Upper lobe of left lung (tissue), 6 donors: ENCODE measurements at places on chromosomes 5 and 9. TPM values are rescaled to one million over a fixed set of nuclear protein-coding genes. Genes with fewer than 3 reads are reported as not detected.

GRCh38 chr5:149392718-149393117, 13.6 kb upstream of the IL17B start:
- no peaks in the 10 kb centered on the region for H3K36me3 ChIP-seq
- H3K4me1 ChIP-seq = no peaks in the 10 kb centered on the region
- H3K27me3 ChIP-seq = no peaks in the 10 kb centered on the region
- DNase-seq = no peak

The CCL28 gene
- total RNA-seq = 9.4 TPM

The ROPN1L gene
- 10.0 TPM for total RNA-seq

DNA sequence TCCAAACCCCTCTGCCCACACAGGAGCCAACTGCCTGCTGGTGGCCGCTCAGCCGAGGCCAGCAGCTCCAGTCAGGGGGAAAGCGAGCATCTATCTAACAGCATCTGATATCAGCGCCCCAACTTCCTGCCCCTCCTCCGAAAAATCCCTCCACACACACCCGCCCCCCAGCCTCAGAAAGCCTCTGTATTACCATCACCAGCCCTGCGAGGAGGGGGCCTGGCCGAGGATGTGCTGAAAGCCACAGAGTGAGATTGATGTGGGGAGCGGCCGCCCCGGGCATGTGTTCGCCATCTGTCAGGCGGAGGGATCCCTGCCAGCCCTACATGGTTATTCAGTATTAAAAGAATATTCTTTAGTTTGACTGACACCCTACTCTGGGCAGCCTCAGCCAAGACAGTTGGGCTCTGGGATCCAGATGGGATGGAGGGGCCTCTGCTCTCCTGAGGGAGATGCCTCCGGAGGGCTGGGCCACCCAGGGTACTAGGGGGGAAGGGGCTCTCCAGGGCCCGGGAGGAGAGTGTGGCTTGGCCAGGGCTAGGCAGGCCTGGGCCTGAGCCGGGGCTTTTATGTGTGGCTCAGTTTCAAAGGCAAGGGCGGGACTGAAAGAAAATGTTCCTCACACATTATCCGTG, 98.0 kb downstream of the HSD17B3 start:
- DNase-seq = peak; percentile 54
- no peak overlapping the region for H3K4me3 ChIP-seq
- H3K27ac ChIP-seq = no peak overlapping the region
- no peaks in the 10 kb centered on the region for H3K36me3 ChIP-seq
- no peaks in the 10 kb centered on the region for H3K27me3 ChIP-seq

The CTSV gene
- total RNA-seq = not detected

The IL7R gene
- 87.9 TPM for total RNA-seq

GRCh38 chr9:101356619-101357018, 28.2 kb downstream of the BAAT start:
- no peaks in the 10 kb centered on the region for H3K36me3 ChIP-seq
- H3K27me3 ChIP-seq = no peaks in the 10 kb centered on the region
- H3K27ac ChIP-seq = no peak overlapping the region
- DNase-seq = no peak

DNA sequence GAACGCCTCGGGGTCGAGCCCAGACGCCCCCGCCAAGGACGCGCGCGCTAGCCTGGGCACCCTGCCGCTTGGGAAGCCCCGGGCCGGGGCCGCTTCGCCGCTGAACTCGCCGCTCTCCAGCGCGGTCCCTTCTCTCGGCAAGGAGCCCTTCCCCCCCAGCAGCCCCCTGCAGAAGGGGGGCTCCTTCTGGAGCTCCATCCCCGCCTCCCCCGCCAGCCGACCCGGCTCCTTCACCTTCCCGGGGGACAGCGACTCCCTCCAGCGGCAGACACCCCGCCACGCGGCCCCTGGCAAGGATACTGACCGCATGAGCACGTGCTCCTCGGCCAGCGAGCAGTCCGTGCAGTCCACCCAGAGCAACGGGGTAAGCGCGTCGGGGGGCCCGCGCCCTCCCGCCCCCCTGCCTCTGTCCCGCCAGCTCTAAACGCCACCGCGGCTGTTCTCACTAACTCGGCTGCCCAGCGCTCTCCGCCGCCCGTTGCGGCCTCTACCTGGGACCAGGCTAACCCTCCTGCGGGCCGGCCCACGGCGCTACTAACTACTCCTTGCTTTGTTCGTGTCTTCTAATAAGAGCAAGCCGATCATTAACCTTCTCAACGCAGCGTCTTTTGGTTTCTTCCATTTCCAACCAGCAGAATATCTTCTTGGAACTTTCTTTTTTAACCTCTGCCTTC, 93.6 kb upstream of the OTULINL start:
- no peaks in the 10 kb centered on the region for H3K27me3 ChIP-seq
- peaks cover 11% of the 10 kb centered on the region for H3K36me3 ChIP-seq
- H3K4me1 ChIP-seq = peaks cover 16% of the 10 kb centered on the region
- no peak overlapping the region for H3K27ac ChIP-seq

DNA sequence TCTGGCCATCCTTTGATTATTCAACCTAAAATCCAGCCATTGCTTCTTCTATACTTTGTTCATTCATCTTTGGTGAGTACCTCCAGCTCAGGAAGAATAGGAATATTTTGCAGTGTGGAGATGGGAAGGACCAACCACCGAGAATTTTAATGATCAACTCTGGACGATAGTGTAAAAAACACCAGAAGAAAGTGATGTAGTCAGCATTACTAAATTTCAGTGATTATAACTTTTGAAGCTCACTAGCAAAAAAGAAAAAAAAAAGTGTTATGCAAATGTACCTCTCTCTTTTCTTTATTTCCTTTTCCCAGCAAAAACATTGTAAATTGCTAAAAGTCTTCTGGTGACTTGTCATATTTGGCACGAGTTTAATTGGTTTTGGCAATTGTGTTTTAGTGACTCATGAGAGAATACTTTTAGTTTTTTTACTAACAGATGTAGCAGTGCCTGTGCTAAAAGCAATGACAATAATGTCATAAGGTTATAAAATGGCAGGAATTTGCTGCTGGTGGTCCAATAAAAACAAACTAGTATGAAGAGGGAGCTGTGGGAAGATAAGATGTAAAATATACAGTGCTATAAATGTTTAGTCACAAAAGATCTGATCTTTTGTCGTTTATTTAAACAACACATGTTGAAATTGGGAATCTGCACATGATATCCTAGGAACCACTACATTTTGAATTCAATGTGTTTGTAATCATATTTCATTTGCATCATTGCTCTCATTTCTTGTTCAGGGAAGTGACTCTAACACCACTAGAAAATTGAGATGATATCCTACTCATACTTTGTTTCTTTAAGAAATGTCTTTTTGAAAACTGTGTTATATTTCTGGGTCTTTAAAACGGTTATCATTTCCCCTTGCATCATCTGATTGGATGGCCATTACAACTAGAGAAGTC, 81.3 kb upstream of the ERCC6L2 start:
- no peak overlapping the region for H3K4me3 ChIP-seq
- H3K4me1 ChIP-seq = no peaks in the 10 kb centered on the region
- H3K36me3 ChIP-seq = no peaks in the 10 kb centered on the region
- H3K27ac ChIP-seq = no peak overlapping the region

The PCDHAC2 gene
- total RNA-seq = 5.4 TPM

The TCF7 gene
- 6.3 TPM for total RNA-seq

DNA sequence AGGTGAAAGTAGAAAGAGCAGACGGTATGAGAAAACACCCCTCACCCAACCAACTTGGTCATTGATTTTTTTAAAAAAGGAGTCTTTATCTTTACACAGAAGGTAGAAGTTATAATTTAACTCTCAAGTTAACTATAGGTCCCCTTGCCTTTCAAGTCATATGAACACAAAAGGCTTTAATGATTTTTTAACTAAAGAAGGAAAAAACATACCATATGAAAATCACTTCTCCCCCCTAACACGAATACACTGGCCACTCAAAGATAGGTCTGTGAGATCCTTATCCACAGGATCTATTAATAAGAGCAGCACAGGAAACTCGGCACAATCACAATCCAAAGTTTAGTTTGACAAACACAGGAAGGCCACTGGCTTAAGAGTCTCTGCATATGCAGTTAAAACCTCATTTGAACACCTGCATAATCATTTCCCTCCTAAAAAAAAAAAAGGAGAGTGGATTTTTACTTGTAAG, 138.0 kb downstream of the ENC1 start:
- H3K27ac ChIP-seq = no peak overlapping the region
- no peaks in the 10 kb centered on the region for H3K27me3 ChIP-seq
- H3K4me1 ChIP-seq = peaks cover 16% of the 10 kb centered on the region
- no peak for DNase-seq
- no peaks in the 10 kb centered on the region for H3K36me3 ChIP-seq
- H3K4me3 ChIP-seq = no peak overlapping the region

DNA sequence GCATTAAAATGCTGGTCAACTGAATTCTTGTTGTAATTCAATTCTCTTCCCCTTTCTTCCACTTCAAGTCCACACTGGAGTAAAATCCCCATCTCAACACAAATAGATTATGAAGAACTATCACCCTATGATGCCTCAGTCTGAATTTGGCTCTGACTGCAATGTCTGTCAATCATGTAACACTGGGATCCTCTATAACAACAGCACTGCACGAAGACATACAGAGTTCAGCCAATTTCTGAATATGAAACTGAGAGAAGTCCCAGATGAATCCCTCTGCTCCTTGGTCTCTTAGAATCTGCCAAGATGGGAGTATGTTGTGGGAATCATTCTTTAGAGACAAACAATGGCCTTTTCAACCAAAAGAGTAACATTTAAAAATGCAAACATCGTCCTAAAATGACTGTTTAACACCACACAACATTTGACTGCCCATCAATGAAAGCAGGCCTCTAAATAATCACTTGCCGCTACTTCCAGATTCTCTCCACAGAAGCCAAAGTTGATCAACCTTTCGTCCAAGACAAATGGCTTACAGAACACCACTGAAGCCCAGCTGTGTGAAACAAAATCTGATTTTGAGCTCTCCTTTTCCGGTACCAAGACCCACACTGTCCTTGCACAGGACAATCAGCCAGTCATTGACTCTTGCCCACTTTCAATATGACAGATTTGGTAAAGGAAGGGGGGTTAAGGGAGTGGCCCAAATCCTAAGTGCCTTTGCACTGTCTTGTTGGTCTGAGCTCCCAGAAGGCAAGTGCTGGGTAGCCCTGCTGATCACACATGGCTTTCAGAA, 258.0 kb downstream of the EBF1 start:
- H3K27me3 ChIP-seq = no peaks in the 10 kb centered on the region
- no peak for DNase-seq
- H3K27ac ChIP-seq = no peak overlapping the region
- H3K4me1 ChIP-seq = no peaks in the 10 kb centered on the region

DNA sequence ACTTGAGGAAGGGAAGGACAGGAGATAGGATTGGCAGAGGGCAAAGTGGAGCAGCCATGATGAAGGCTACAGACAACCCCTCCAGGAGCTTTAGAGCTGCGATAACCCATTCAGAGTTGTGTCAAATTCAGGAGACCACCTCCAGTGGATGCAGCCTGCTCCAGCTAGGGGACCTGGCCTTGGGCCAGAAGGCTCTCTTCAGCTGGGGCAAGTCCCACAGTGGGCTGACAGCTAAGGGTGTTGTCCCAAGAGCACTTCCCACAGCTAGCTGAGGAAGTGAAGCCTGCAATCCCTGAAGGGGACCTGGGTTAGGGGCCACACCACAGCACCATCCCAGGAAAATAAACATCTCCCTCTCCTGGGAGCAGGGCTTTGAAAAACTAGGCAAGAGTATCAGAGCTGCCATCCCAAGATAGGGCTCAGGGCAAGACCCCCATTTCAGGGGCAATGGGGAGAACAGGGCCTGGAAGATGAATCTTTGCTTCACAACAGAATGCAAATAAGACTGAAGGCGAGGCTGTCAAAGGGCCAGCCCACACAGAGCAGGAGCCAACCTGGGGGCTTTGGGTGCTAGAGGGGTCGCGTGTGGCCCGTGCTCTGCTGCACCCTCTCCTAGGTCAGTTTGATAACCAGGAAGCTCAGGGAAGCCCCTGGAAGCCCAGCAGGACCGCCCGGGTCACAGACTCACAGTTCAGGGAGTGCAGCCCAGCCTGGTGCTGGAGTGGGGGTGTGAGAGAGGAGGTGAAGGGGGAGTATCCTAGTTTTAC, 19.3 kb upstream of the DAPK1 start:
- H3K36me3 ChIP-seq = no peaks in the 10 kb centered on the region
- no peak overlapping the region for H3K27ac ChIP-seq
- no peaks in the 10 kb centered on the region for H3K27me3 ChIP-seq
- H3K4me1 ChIP-seq = no peaks in the 10 kb centered on the region
- DNase-seq = no peak

GRCh38 chr5:68071736-68072135, 143.8 kb upstream of the PIK3R1 start:
- H3K36me3 ChIP-seq = no peaks in the 10 kb centered on the region
- DNase-seq = no peak

DNA sequence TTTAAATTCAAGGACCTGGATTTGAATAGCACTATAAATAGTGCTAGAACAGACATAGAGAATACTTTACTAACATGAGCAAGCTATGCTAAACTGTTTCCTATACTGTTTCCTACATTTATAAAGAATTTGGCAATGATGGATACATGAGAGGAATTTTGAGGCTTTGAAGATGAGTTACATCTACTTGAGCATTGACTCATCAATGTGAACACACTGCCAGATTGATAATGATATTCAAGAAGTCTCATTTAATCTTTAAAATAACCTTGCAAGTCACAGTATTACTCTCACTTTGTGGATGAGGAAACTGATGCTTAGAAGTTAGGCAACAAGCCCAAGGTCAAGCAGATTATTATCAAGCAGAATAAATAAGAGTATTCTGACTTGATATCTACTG, 281.9 kb downstream of the DNAH5 start:
- H3K27me3 ChIP-seq = no peaks in the 10 kb centered on the region
- DNase-seq = no peak
- H3K27ac ChIP-seq = no peak overlapping the region
- H3K4me1 ChIP-seq = no peaks in the 10 kb centered on the region
- H3K4me3 ChIP-seq = no peak overlapping the region
- H3K36me3 ChIP-seq = no peaks in the 10 kb centered on the region

The F12 gene
- total RNA-seq = 2.1 TPM

DNA sequence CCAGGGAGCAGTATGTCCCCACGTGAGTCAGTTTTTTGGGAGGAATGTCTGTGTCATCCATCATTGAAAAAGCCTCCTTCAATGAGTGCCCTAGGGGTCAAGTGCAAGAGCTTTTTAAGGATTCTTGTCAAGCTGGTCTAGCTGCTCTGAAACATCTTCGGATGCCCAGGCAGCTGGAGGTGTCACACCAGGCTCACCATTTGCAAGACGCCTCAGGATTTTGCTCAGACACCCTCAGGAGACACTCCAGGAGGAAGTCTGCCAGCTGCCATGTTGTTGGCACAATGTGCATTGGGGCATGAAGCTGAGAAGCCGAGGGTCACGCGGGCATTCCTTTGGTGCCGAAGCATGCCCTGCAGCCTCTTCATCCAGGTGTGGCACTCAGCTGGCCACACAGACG, 111.1 kb upstream of the S1PR3 start:
- H3K4me1 ChIP-seq = no peaks in the 10 kb centered on the region
- DNase-seq = no peak
- no peak overlapping the region for H3K27ac ChIP-seq
- no peaks in the 10 kb centered on the region for H3K27me3 ChIP-seq
- no peaks in the 10 kb centered on the region for H3K36me3 ChIP-seq

The UNC13B gene
- 155 TPM for total RNA-seq

The CBY3 gene
- not detected for total RNA-seq

- no peak overlapping the region for H3K4me3 ChIP-seq
- no peak for DNase-seq
- H3K36me3 ChIP-seq = no peaks in the 10 kb centered on the region
- no peak overlapping the region for H3K27ac ChIP-seq
- H3K4me1 ChIP-seq = no peaks in the 10 kb centered on the region
Measured at GRCh38 chr5:21391506-21391905, 1403.5 kb upstream of the CDH18 start.

- no peak for DNase-seq
- no peak overlapping the region for H3K27ac ChIP-seq
- no peak overlapping the region for H3K4me3 ChIP-seq
Measured at GRCh38 chr9:119366909-119367682, 2.1 kb downstream of the BRINP1 start.

GRCh38 chr9:30060976-30061375, 2323.5 kb upstream of the ACO1 start:
- H3K4me1 ChIP-seq = no peaks in the 10 kb centered on the region
- no peak overlapping the region for H3K27ac ChIP-seq
- H3K4me3 ChIP-seq = no peak overlapping the region
- H3K36me3 ChIP-seq = no peaks in the 10 kb centered on the region
- no peaks in the 10 kb centered on the region for H3K27me3 ChIP-seq
